ENCODE measurements at places on chromosomes 2 and 18.

DNA sequence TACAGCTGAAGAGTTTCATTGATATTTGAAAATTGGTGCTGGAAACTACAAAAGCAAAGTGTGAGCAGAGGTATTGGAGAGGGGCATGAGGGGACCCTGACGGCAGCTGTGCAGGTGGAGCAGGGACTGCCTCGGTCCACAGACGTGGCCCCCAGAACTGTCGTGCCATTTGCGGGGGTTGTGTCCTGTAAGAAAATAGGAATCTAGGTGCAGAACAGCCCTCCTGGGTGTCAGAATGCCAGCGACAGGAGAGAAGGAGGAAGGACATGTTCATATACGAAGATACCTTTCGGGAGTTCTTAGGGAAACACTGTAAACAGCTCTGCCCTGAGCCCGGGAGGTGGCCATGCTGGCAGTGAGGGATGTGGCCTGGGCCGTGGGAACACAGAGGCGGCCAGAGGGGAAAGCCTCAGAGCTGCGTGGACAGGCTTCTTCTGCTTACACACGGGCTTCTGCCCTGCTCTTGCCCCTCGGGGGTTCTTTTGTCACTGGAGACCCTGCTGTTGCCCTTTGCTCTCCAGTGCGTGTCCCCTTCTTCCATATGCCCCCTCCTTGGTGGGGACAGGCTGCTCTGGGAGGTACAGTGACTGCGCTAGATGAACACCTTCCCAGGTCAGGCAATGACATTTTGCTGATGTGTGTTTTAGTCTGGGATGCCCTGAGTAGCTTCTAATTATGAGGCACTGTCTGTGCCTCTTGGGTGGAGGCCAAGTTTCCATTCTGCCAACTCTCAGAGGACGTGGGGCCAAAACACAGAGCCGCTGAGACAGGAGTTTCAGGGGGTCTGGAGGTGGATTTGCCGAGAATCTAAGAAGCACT is 81.9 kb upstream of the TXNDC2 start:
- no peak for DNase-seq

- DNase-seq: no peak
These were observed 28.6 kb downstream of the MIB1 start for GRCh38 chr18:21769206-21769605.

- DNase-seq: no peak
These were observed 156.4 kb downstream of the AQP4 start for GRCh38 chr18:26708806-26709716.

DNA sequence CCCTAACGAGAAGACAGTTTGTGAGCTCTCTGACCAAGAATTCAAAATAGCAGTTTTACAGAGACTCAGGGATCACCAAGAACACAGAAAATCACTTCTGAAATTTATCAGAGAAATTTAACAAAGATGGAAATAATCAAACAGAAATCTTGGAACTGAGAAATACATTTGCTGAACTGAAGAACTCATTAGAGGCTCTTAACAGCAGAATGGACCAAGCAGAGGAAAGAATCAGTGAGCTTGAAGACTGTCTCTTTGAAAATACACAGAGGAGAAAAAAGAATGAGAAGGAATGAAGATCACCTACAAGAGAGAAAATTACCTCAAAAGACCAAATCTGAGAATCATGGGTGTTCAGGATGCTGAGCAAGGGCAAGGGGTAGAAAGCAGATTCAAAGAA is 29.7 kb downstream of the ASB1 start:
- no peak for DNase-seq
